Activated naive CD8-positive, alpha-beta T cell treated with anti-CD3 and anti-CD28 coated beads, Interleukin-2, amount 10 ng/mL, durations not matched to agents 7 days and 5 days (primary cell): ENCODE measurements at places on chromosomes 1 and 21. TPM values are rescaled to one million over a fixed set of nuclear protein-coding genes. Genes with fewer than 3 reads are reported as not detected.
A peak's percentile ranks its signal among the peaks of the same experiment; 100 is the strongest.

SPRR2F gene
- total RNA-seq, result not detected

ZNF593 gene
- 31.0 TPM for total RNA-seq

LSM10 gene
- 44.1 TPM for total RNA-seq

KIAA1614 gene
- 0.19 TPM for total RNA-seq

GRCh38 chr1:167088746-167089417 is 1.3 kb downstream of the GPA33 start:
- DNase-seq, result no peak
- no peaks in the 10 kb centered on the region for H3K27me3 ChIP-seq
- H3K27ac ChIP-seq, result no peak overlapping the region
- H3K4me3 ChIP-seq, result no peak overlapping the region
- peaks cover 5% of the 10 kb centered on the region for H3K36me3 ChIP-seq
- peaks cover 8% of the 10 kb centered on the region for H3K4me1 ChIP-seq

GRCh38 chr21:35528116-35529042 is 479.3 kb upstream of the RUNX1 start:
- peaks cover 41% of the 10 kb centered on the region for H3K4me1 ChIP-seq
- peak overlapping the region; percentile 91 for H3K27ac ChIP-seq
- H3K36me3 ChIP-seq, result peaks cover 1% of the 10 kb centered on the region
- DNase-seq, result peak; percentile 68
- H3K27me3 ChIP-seq, result no peaks in the 10 kb centered on the region

DNA sequence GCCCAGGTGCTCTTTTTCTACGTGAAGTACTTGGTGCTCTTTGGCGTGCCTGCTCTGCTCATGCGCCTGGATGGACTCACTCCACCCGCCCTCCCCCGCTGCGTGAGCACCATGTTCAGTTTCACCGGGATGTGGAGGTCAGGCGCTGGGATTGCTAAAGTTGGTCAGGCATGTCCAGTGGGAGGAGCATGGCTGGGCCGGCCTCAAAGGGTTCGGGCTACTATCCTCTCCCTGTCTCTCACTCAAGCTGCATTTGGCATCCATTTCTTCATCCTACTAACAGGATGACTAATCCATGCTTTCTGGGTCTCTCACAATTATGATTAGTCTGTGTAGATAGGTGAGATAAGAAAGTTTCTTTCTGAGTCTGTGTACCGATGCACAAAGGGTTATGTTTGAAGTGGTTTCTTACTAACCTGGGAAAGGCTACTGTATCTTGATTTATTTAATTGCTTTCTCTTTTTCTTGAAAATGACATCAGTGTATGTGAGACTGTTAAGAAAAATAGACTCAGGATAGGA is 135.9 kb downstream of the HHAT start:
- H3K4me1 ChIP-seq, result peaks cover 16% of the 10 kb centered on the region
- peak overlapping the region; percentile 19 for H3K27ac ChIP-seq
- H3K36me3 ChIP-seq, result peaks cover 6% of the 10 kb centered on the region
- H3K27me3 ChIP-seq, result no peaks in the 10 kb centered on the region

OR6N1 gene
- not detected for total RNA-seq

GRCh38 chr1:31798433-31799195 is 17.2 kb downstream of the SPOCD1 start:
- peaks cover 1% of the 10 kb centered on the region for H3K4me1 ChIP-seq
- peak; percentile 24 for DNase-seq
- no peak overlapping the region for H3K4me3 ChIP-seq
- H3K27me3 ChIP-seq, result peaks cover 19% of the 10 kb centered on the region

- H3K27me3 ChIP-seq, result peaks cover 41% of the 10 kb centered on the region
- no peak overlapping the region for H3K27ac ChIP-seq
- peaks cover 8% of the 10 kb centered on the region for H3K4me1 ChIP-seq
Measured at GRCh38 chr1:204688776-204689175, 3.2 kb upstream of the LRRN2 start.

GGPS1 gene
- 31.9 TPM for total RNA-seq

- H3K4me1 ChIP-seq, result peaks cover 17% of the 10 kb centered on the region
- H3K36me3 ChIP-seq, result peaks cover 29% of the 10 kb centered on the region
- peaks cover 2% of the 10 kb centered on the region for H3K27me3 ChIP-seq
- DNase-seq, result no peak
- no peak overlapping the region for H3K27ac ChIP-seq
- H3K4me3 ChIP-seq, result no peak overlapping the region
Measured at GRCh38 chr1:58791106-58791505, 7.3 kb upstream of the JUN start.

GRCh38 chr1:157995583-157996169 is 2.2 kb downstream of the KIRREL1 start:
- H3K27me3 ChIP-seq, result peaks cover 44% of the 10 kb centered on the region
- peaks cover 8% of the 10 kb centered on the region for H3K4me1 ChIP-seq
- DNase-seq, result no peak
- no peak overlapping the region for H3K27ac ChIP-seq
- H3K4me3 ChIP-seq, result no peak overlapping the region
- no peaks in the 10 kb centered on the region for H3K36me3 ChIP-seq

DNA sequence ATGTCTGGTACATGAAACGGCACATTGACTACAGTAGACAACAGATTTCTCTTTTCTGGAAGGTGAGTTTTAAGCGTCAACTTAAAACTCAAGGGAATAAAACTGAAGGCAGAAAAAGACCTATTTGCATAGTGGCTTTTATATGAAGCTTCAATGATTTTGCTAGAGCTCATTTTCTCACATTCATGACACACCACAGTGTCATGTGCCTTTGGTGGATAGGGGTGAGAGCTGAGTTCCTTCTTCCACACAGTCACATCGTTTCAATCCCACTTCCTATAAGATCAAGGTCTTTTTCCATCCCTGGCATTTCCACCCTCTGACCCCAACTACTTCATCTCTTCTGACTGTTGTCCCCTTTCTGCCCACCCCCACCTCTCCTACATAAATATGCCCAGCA is 31.0 kb downstream of the IL12RB2 start:
- H3K4me1 ChIP-seq, result peaks cover 78% of the 10 kb centered on the region
- DNase-seq, result no peak
- peak overlapping the region; percentile 60 for H3K4me3 ChIP-seq
- H3K27me3 ChIP-seq, result no peaks in the 10 kb centered on the region
- peak overlapping the region; percentile 90 for H3K27ac ChIP-seq
- H3K36me3 ChIP-seq, result peaks cover 35% of the 10 kb centered on the region

- no peak overlapping the region for H3K4me3 ChIP-seq
- H3K4me1 ChIP-seq, result no peaks in the 10 kb centered on the region
- no peak overlapping the region for H3K27ac ChIP-seq
- no peak for DNase-seq
- no peaks in the 10 kb centered on the region for H3K36me3 ChIP-seq
Measured at GRCh38 chr1:236407059-236407458, 13.0 kb downstream of the EDARADD start.

DNA sequence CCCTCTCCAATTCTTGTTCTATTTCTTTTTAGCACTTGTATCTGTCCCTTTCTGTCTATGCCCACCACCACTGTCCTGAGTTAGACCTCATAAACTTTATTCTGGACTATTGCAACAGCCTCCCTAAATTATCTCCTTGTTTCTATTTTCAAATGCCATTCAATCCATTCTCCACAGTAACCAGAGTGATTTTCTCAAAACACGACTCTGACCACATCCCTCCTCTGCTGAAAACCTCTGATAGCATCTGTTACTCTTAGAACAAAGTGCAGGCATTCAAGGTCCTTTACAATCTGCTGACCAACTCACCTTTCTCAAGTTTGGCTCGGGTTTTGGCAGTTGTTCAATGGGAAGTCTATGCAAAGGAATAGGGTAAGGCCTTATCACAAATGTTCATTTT is 22.8 kb upstream of the GPX7 start:
- no peak for DNase-seq
- peak overlapping the region; percentile 66 for H3K27ac ChIP-seq
- peaks cover 8% of the 10 kb centered on the region for H3K36me3 ChIP-seq
- H3K27me3 ChIP-seq, result peaks cover 2% of the 10 kb centered on the region
- peak overlapping the region; percentile 22 for H3K4me3 ChIP-seq

DNA sequence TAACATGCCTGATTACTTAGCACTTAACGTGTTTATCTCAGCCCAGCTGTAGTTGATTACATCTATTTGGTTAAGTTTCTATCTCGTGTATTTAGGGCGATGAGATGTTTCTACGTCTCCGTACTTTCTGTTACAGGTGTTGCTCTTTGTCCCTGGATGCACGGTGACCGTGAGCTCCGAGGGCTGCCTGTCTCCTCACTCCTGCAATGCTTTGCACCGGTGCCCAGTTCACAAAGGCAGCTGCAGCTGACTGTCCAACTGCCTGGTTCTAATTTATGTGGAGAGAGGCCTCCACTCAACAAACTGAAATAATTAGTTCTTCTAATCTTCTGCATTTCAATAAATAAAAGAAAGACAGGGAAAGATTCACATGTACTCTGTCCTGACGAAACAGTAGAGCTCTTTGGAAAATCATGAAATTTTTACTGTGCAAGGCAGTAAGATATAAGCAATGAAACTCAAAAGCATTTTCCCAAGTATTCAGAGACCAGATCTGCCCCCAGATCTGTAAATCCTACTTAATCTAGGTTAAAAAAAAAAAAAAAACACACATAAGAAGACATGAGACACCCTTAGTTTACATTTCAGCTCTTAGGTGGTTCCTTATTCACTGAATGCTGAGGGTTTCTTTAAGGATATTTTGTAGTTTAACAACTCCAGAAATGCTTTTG is 108.2 kb downstream of the TGFBR3 start:
- H3K27ac ChIP-seq, result no peak overlapping the region
- no peak for DNase-seq
- H3K27me3 ChIP-seq, result peaks cover 11% of the 10 kb centered on the region
- no peak overlapping the region for H3K4me3 ChIP-seq

DNA sequence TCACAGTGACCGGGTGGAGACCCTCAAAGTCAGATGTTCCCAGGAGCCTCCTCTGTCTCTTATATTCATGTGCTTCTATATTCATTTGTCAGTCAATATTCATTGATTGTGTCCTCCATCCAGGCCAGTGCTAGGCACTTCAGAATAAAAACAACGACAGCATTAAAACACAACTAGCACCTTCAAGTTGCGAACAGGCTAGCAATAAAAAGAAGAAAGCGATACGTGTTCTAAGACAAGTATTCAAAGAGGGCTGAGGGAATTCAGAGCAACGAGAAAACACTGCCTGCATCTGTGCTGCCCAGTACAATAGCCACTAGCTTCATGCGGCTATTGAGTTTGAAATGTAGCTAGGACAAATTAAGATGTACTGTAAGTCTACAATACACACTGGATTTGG is 138.0 kb downstream of the PLXNA2 start:
- no peaks in the 10 kb centered on the region for H3K4me1 ChIP-seq
- H3K27ac ChIP-seq, result no peak overlapping the region
- no peak for DNase-seq
- no peak overlapping the region for H3K4me3 ChIP-seq
